ENCODE measurements at places on chromosomes 3 and 15. TPM values are rescaled to one million over a fixed set of nuclear protein-coding genes. Genes with fewer than 3 reads are reported as not detected.

The VEPH1 gene
- total RNA-seq: 25.2 TPM

The PLXND1 gene
- 250 TPM for total RNA-seq

The DUT gene
- 91.3 TPM for total RNA-seq

The ZNF621 gene
- total RNA-seq: 9.4 TPM

The COPG1 gene
- 169 TPM for total RNA-seq

The ALDH1A3 gene
- 59.3 TPM for total RNA-seq

The GP5 gene
- total RNA-seq: 0.10 TPM

The ALPK3 gene
- total RNA-seq: 0.81 TPM

The TMCO5A gene
- not detected for total RNA-seq

The LIPC gene
- 0.20 TPM for total RNA-seq

The WDR93 gene
- total RNA-seq: not detected

The ZNF80 gene
- not detected for total RNA-seq

The RAD54L2 gene
- 7.2 TPM for total RNA-seq

The LMCD1 gene
- 57.5 TPM for total RNA-seq

The GOLGA8G gene
- not detected for total RNA-seq

The GRIP2 gene
- not detected for total RNA-seq

The NR2F2 gene
- 35.2 TPM for total RNA-seq

The FBN1 gene
- total RNA-seq: 830 TPM

The LEKR1 gene
- total RNA-seq: 0.88 TPM
